ENCODE measurements at places on chromosomes 7 and 10. TPM values are rescaled to one million over a fixed set of nuclear protein-coding genes. Genes with fewer than 3 reads are reported as not detected.

CYP2C19 gene
- 0.07 TPM for total RNA-seq

TBATA gene
- not detected for total RNA-seq

MSANTD7 gene
- total RNA-seq = 16.5 TPM

ABCC2 gene
- 1.7 TPM for total RNA-seq

OR9A2 gene
- total RNA-seq = not detected

UNCX gene
- total RNA-seq = not detected

Data from activated naive CD4-positive, alpha-beta T cell treated with anti-CD3 and anti-CD28 coated beads, Interleukin-2, amount 10 ng/mL, durations not matched to agents 5 hours and 36 hours (primary cell).